Left ventricle myocardium inferior (tissue), 1 donor: ENCODE measurements at places on chromosomes 11 and 22. TPM values are rescaled to one million over a fixed set of nuclear protein-coding genes. Genes with fewer than 3 reads are reported as not detected.

- DNase-seq, result no peak
These were observed 537.6 kb downstream of the BRD1 start for GRCh38 chr22:49289822-49290679.

The SLC5A12 gene
- total RNA-seq, result not detected

GRCh38 chr11:70621241-70621640 is 222.9 kb downstream of the CTTN start:
- DNase-seq, result no peak

The C11orf52 gene
- 1.2 TPM for total RNA-seq

DNA sequence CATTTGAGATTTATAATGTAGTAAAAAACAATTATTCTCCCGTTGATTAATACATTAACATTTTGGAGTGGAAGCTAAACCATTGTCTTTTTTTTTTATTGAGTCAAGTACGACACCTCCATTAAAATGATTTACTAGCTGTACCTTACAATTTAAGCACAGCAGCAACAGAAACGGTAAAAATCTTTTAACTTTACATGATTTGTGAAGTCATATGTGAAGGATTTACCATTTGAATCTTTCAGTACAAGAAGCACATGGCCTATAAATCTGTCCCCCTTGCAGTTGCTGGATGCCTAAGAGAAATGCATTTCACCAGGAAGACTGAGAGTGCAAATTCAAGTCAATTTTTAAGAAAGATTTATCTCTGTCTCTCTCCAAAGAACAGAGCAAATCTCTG is 324.6 kb downstream of the CADM1 start:
- DNase-seq, result no peak

GRCh38 chr22:34973926-34974325 is 92.0 kb upstream of the ISX start:
- no peak for DNase-seq

The ACTN3 gene
- total RNA-seq, result not detected

The PKP3 gene
- 0.52 TPM for total RNA-seq

- no peak for DNase-seq
These were observed 36.7 kb downstream of the FLRT1 start for GRCh38 chr11:64072403-64072802.

The DDTL gene
- total RNA-seq, result 1.5 TPM

The NAV2 gene
- total RNA-seq, result 14.3 TPM

DNA sequence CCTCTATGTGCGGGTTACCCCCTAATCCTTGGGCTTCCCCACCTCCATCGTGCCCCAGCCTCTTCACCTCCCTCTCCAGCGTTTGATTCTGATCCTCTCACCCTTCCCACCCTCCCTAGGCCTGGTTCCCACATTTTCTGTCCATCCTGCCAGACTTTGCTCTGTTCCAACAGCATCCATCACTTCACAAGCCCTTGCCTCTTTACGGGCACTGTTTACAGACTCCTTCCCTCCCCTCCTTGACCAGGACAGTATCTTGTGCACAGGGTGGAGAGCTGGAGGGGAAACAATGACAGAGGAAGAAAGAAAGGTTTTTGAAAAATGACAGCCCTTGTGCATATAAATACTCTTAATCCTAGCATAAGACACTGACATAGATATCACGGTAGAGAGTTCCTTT is 30.4 kb downstream of the FEZ1 start:
- no peak for DNase-seq

The KCTD14 gene
- 0.16 TPM for total RNA-seq
